RKO (cell line): ENCODE measurements at places on chromosomes 4 and X.
A peak's percentile ranks its signal among the peaks of the same experiment; 100 is the strongest.

GRCh38 chr4:92421920-92422319 is 118.2 kb downstream of the GRID2 start:
- DNase-seq: no peak

- no peak for DNase-seq
Observed at GRCh38 chr4:120293341-120293740, 226.7 kb upstream of the MAD2L1 start.

- no peak for DNase-seq
Observed at GRCh38 chr4:3121596-3121995, 47.1 kb downstream of the HTT start.

- peak; percentile 24 for DNase-seq
Observed at GRCh38 chr4:118850488-118851173, 14.7 kb upstream of the SEC24D start.

GRCh38 chr4:38904090-38904666 is 36.6 kb downstream of the FAM114A1 start:
- no peak for DNase-seq

DNA sequence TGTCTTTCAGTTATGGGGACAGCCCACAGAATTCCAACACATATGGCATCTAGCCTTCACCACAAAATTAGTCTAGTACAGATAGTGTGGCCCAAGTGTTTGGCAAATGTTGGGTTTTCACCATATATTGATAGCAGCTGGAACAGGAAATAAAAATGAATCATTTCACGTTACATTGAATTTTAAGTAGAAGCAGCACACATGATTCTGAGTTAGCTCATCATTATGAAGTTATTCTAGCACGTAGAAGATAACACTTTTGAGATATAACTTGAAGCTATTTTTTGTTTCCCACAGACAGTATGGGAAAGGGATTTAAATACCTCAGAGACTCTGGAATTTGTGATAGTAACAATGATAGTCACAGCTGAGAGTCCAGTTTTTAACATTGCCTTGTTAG is 118.7 kb downstream of the FAT4 start:
- DNase-seq: no peak

GRCh38 chr4:152687974-152688599 is 8.3 kb upstream of the TMEM154 start:
- DNase-seq: no peak

GRCh38 chr4:57774681-57775080 is 664.5 kb upstream of the IGFBP7 start:
- DNase-seq: no peak

DNA sequence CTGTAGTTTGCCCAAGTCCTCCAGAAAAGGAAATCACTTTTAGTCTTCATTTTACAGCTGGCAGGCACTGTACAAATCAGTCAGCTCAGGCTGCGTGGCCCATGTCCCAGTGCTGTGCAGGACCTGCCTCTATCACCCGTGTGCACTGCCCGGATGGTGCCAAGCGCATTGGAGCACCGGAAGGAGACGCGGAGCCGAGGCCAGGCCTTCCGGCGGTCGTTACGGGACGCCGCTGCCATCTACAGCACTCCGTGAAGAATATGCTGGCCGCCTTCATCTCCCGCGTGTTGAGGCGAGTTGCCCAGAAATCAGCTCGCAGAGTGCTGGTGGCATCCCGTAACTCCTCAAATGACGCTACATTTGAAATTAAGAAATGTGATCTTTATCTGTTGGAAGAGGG is at the start of gene PDHA2:
TSS of gene PDHA2 (plus strand) at position 203 of the 400 bp plus-strand sequence. CDS start at position 261, 58 bp downstream.
- no peak for DNase-seq

DNA sequence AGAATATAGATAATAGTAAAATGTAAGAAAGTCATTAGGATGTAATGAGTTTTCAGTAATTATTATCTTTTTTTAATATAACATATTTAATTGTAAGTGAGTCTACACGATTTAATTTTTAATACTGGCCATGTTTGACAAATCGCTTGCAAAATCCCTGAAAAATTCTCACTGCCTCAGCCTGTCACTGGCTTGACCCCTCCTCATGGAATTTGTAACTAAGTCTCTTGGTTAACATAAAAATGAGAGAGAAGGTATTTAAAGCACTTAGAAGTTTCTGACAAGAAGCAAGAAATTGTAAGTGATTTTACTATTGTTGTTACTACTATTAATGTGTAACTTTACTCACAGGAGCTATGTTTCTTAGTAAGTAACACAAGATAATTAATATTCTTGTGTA is 237.9 kb upstream of the GK2 start:
- no peak for DNase-seq

DNA sequence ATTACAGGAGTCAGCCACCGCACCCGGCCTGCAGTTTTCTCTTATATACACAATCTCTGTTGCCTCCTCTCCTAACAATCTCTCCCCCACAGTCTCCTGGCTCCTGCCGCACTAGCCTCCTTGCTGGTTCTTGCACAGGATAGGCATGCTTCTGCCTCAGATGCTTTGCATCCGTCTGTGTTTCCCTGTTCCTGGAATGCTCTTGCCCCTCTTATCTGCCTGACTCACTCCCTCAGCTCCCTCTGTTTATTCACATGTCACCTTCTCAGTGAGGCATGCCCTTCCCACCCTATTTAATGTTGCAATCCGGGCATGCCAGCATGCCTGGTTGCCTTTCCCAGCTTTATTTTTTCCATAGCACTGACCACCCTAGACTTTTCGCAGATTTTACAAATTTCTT is 161.9 kb downstream of the PHF8 start:
- no peak for DNase-seq

- no peak for DNase-seq
Observed at GRCh38 chr4:186915816-186916215, 192.2 kb upstream of the FAT1 start.

DNA sequence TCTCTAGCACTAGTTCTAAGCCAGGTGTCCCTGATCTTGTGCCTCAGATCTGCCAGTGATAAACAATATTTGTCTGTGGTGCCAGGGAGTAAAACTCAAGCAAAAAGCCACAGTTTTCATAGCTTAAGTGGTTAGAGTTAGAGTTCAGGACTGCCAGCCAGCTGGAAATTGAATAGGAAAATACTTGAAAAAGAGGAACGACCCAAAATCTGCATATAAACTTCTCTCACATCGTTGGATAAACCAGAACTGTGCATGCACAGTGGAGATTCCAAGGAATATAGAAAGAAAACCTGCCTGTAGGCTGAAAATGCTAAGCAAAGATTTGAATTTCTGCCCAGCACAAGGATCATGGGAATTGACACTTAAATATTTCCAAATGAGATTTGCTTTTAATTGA is 35.0 kb upstream of the GNPDA2 start:
- DNase-seq: no peak

DNA sequence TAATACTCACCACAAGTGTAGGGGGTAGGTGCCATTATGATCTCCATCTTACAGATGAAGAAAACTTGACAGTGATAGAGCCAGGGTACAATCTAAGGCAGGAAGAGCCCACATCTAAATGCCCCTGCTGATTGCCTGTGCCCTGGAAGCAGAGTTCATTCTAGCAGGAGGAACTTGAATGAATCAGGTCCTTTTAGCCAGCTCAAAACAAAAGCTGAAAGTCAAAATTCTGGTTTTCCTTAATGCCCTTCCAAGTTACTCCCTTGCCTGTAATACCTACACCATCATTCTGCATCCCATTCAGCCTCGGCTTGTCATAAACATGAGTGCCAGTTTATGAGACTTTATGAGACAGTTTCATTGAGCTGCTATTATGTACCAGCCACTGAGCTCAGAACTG is 89.6 kb downstream of the SCD5 start:
- DNase-seq: no peak

GRCh38 chr4:3703677-3704521 is 62.3 kb upstream of the ADRA2C start:
- DNase-seq: no peak

- DNase-seq: no peak
Observed at GRCh38 chr4:3709061-3709845, 56.9 kb upstream of the ADRA2C start.

DNA sequence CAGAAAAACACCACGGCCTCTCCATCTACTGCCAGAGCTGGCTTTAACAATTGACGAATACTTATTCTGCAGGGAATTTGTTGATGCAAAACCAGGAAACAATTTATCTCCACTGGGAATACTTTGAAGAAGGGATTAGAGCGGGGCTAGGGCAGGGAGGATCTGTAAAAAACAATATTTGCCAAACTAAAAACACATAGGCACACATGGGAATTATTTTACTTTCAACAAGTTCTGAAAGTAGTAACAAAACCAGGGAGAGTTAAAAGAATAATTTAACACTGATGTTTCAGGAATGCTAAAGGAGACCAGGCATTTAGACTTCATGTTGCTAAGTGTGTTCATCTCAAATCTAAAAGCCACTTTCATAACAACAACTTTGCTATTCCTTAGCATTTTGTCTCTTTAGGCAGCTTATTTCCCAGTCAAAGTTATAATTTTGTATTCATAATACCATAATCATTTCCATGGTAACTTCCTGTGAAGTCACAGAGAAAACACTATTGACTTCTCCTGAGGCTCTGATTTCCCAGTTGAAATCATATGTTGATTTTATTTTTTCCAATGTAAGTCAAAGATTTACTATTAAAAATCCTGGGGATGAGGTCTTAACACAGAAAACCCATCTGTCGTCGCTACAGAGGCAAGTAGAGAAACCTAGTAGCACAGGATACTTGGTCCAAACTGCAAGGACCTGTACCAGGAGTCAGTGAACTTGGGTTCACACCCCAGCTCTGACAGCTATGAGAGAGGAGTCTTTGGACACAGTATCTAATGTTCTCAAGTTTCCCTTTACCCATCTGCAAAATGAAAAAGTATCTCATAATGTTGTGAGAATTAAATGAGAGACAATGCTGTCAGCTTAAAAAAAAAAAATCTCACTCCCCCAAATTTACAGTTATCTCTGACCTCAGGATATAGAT is 69.3 kb downstream of the SH3RF1 start:
- no peak for DNase-seq

DNA sequence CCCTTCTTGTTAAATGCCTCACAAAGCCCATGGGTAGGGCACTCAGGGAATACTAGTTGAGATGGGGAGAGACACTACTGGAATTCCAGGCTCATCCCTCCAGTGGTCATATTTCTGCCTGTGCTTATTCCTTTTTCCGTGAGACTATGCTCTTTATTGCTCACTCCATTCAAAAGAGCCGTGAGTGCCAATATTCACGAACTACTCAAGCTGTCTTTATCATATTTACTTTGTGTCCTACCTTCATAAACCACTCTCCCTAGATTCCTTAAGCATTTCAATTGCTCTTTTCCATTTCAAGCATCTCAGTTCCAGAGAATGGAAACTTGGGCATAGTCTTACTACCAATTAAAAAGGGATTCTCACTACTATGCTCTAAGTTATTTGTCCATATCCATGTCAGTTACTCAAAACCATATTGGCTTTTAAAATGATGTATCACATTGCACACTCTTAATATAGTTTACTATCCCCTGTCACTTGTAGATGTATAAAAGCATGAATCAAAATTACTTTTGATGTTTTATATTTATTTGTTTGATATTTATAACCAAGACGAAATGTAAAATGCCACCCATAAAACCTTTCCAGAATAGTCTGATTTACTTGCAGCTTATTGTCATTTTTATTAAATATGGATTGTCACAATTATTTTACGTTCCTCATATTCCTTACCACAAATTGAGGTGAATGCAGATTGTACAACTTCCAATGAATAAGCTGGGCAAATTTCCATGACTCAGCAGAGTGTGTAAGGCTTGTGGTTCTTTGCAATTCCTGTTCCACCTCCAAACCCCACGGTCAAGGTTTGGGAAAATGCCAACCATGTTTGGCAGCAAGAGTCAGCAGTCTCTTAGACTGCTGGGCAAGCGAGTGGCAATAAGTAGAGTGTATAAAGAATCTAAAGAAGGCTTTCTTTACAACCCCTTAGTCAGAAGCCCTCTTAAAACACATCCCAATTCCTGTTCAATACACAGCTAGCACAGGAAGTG is 24.4 kb downstream of the ENOX2 start:
- peak; percentile 47 for DNase-seq

DNA sequence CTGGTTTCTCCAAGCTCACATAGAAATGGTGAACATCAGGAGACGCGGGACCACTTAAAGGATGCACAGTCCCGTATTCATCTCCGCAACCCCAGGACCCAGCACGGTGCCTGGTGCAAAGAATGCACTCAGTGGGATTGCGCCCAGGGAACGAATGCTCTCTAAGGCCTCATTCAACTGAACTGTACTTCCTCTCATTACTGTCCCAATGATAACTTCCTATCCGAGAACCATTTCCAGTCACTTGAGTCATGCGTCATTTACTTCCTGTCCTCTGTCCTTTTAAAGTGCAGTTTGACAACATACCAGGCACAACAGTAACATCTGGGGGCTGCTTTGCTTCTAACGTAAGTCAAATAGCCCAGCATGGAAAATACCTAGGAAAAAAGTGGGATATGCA is 75.7 kb downstream of the RBM47 start:
- no peak for DNase-seq

DNA sequence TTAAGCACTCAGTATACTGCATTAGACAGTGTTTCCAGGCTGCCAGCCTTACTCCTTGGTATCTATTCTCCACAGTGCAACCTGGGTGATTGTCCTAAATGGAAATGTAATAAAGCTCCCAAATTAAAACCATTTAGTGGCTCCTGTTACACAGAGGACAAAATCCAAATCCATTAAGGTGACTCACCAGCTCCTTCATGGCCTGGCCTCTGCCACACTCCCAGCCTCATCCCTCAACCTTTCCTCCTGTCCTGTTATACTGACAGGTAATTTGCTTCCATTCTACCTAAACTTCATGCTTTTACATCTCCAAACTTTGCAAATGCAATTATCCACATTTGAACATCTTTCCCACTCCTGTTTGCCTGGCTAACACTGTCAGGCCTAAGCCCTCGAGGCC is 140.3 kb downstream of the INPP4B start:
- no peak for DNase-seq

GRCh38 chr4:153763404-153763803 is 3.6 kb upstream of the RNF175 start:
- peak; percentile 26 for DNase-seq

DNA sequence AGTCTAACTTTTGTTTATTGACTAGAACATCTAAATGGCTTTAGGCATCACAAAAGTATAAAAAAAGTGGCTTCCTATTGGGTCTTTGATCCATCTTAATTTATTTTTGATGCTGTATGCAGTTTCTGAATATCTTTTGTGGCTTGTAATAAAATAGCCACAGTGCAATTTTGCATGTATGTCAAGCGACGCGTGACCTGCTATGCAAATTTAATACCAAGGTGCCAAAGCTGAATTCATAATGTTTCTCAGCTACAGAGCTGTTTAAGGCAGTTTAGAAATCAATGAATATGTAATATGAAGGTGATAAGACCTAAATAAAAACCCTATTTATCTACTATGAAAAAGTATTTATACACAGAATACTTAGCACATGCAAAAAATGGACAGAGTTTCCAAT is 197.8 kb downstream of the AFF2 start:
- no peak for DNase-seq

- no peak for DNase-seq
Observed at GRCh38 chr4:113576947-113577678, 184.4 kb downstream of the CAMK2D start.

GRCh38 chr4:183099537-183100297 is 660 bp downstream of the WWC2 start:
- peak; percentile 56 for DNase-seq

DNA sequence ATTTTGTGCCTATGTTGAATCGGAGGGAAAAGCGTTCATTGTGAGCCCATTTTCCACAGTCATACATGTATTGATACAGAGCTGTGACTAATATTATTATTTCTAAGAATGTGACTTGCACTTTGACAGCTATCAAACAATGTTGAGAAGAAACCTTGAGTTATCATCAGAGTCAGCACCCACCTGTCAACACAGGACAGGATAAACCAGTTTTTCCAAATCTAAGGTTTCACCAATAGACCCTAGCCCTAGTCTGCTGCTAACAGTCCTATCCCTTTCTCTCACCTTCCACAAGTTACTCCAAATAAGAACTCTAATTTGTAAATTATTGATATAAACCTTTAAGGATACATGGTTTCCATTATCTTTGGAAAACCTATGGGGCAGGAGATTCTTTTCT is 47.7 kb upstream of the DHX15 start:
- DNase-seq: no peak
